A549 treated with CORT108297 at 1 μM for 4 hours (cell line): ENCODE measurements at places on chromosomes 11 and 22. TPM values are rescaled to one million over a fixed set of nuclear protein-coding genes. Genes with fewer than 3 reads are reported as not detected.

Gene ADM2
- total RNA-seq: 0.38 to 0.83 TPM (median 0.64 TPM) in 5 replicates

Gene C22orf42
- not detected in 5 replicates for total RNA-seq

Gene NRGN
- total RNA-seq: 6.3 to 11.9 TPM (median 11.1 TPM) in 5 replicates

Gene NOX4
- total RNA-seq: not detected in 5 replicates

Gene CPT1A
- total RNA-seq: 26.2 to 34.2 TPM (median 30.1 TPM) in 5 replicates

Gene TSGA10IP
- not detected in 5 replicates for total RNA-seq

Gene HTR3A
- total RNA-seq: not detected in 5 replicates

Gene PHETA2
- not detected in 5 replicates for total RNA-seq

Gene ADM
- total RNA-seq: 77.3 to 130 TPM (median 90.4 TPM) in 5 replicates

Gene SLC1A2
- total RNA-seq: 0.02 to 0.07 TPM (median 0.05 TPM) in 4 of 5 replicates, not detected in the other

Gene PHF21A
- total RNA-seq: 10.0 to 14.7 TPM (median 13.1 TPM) in 5 replicates

Gene TH
- 0.06 to 0.23 TPM in 2 of 5 replicates, not detected in the others for total RNA-seq

Gene DEPDC7
- total RNA-seq: 6.5 to 10.1 TPM (median 7.8 TPM) in 5 replicates

Gene DDTL
- total RNA-seq: 1.5 to 2.1 TPM (median 1.9 TPM) in 5 replicates

Gene CEND1
- 1.4 to 2.7 TPM (median 2.0 TPM) in 5 replicates for total RNA-seq
